Stimulated activated CD8-positive, alpha-beta memory T cell treated with anti-CD3 and anti-CD28 coated beads, Interleukin-4, amount 100 ng/mL, for 1 hour (primary cell): ENCODE measurements at places on chromosomes 7 and 10.

DNA sequence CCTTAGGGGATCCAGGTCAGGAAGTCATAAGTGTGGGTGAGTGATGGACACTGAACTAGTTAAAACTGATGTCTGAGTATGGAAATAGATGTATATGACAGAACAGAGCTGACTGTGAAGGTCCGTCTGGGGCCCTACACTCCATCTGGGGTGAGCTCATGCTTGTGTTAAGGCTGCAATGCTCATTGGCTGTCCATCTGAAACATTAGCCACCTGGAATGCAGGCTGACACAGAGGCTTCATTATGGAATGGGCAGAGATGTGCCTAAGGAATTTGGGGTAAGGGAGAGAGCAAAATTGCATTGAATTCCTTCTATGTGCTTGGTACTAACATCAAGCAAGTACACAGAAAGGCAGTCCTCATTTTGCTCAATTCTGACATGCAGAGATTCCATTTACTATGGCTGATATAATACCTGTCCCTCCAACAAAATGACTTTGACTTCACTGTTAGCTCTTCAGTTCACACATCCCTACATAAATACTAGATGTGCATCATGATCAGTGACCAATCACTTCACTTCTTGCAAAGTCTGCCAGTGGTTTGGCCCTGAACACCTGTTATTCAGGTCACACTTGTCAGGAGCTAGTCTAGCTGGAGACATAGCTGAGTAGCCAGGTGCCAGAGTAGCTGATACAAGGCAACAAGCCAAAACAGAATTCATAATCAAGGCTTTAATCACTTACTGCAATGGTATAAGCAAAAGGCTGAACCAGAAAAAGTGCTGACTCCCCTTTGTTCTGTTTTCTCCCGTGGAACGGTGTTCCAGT is 128.9 kb upstream of the VWC2 start:
- no peak for DNase-seq

GRCh38 chr7:39691821-39692220 is 68.4 kb downstream of the RALA start:
- no peak for DNase-seq

DNA sequence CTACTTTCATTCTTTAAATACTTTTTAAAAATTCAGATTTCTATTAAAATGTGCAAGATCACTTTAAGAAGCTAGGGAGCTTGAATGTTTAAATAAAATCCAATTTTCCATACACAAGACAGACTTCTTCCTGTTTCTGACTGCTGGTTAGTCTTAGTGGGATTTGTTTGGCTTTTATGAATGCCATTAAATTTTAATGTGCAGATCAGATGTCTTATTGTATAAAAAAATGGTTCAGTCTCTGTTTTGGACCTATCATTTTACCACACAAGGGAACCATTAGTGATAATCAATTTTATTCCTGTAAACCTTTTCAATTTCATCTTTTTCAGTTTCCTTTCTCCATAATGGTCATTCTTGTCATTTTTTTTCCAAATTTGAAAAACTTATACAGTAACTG is 63.2 kb downstream of the VCL start:
- no peak for DNase-seq

DNA sequence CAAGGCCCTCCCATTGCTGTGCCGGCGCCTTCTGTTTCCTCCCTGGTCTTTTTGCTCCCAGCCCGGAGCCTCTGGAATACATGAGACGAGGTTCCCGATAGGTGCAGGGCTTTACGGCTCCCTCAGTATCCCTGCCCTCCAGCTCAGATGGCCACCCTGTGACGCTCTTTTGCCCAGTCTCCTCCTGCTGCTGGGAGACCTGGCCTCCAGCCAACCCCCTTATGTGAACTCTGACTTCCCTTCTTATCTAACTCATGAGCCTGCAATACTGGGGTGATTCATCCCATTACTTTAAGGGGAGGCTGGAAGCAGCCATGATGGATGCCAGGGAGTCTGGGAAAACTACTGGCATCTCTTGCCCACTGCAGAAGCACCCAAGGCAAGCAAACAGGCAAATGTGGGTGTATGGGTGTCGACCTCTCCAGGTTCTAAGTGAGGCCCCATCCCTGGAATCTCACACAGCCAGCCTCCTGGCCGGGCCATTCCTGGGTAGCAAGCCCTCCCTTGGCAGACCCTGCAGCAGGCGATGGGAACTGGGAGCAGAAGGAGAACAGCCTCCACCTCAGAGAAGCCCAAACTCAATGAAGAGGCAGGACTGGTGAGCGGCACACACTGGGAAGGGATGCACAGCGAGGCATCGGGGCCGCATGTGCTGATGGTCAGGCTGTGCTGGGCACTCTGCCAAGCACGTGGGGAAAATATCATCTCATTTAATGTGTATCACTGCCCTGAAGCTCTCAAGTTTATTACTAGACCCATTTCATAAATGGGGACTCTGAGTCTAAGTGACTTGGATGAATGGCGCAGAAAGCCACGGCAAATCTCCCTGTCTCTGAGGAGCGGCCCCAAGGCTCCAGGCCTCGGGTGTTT is 97.5 kb downstream of the FAM53B start:
- DNase-seq = no peak

DNA sequence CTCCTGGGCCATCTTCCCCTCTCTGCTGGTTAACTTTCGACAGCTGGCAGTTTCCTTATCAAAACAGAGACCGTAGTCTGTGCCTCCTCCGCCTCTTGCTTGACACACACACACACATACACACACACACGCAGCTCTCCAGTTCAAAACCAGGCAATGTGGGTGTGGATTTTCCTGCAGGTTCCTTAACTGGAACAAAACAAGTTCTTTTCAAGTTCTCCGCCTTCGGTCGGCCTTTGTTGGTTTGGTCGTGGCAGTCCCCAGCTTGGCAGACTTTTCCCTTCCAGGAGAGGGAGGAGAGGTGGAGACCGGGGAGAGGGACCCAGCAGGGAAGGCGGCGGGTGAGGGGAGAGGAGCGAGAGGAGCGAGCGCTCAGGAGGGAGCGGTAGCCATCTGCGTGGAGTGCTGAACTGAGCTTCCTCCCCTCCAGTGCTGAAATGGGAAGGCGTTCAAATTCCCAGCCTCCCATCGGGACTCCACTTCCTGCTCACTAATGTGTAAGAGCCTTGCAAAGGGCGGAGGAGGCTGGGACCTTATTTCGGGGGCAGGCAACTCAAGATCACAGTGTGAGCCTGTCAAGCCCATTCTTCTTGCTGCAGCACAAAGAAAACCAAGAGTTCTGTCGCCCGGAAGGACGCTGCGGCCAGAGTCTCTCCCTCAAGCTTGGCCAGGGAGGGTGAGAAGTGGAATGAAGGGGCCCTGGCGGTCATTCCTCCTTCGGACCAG is 120.6 kb downstream of the PRPF18 start:
- no peak for DNase-seq
